ENCODE measurements at places on chromosomes 16 and 17. TPM values are rescaled to one million over a fixed set of nuclear protein-coding genes. Genes with fewer than 3 reads are reported as not detected.

The SLC16A6 gene
- 7.5 TPM for total RNA-seq

- H3K27me3 ChIP-seq: no peaks in the 10 kb centered on the region
- H3K4me1 ChIP-seq: no peaks in the 10 kb centered on the region
- H3K4me3 ChIP-seq: no peak overlapping the region
- DNase-seq: no peak
- H3K36me3 ChIP-seq: no peaks in the 10 kb centered on the region
Observed at GRCh38 chr17:51595826-51596398, 335.6 kb downstream of the UTP18 start.

GRCh38 chr16:57297856-57298255 lies 13.4 kb upstream of the PLLP start:
- peaks cover 18% of the 10 kb centered on the region for H3K4me1 ChIP-seq
- H3K27ac ChIP-seq: no peak overlapping the region
- H3K27me3 ChIP-seq: no peaks in the 10 kb centered on the region
- no peak for DNase-seq
- no peak overlapping the region for H3K4me3 ChIP-seq

DNA sequence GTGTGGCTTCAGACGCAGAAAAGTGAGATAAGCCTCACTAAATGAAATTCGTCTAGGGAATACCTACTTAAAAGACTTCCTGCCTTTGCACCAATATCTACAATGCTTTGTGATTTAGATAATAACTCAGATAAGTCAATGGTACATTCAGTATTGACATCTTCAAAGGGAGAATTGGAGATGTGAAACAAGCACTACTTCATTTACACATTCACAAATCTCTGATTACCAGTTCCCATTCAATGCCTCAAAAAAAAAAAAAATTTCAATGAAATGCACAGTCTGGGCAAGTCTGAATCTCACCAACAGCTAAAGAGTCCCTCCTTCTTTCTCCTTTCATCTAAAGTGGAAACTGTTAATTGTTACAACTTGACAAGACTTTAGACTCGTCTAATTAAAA lies 3.7 kb downstream of the PHF12 start:
- peaks cover 12% of the 10 kb centered on the region for H3K36me3 ChIP-seq
- DNase-seq: no peak
- H3K4me1 ChIP-seq: peaks cover 50% of the 10 kb centered on the region
- H3K27ac ChIP-seq: no peak overlapping the region
- H3K4me3 ChIP-seq: no peak overlapping the region
- no peaks in the 10 kb centered on the region for H3K27me3 ChIP-seq

DNA sequence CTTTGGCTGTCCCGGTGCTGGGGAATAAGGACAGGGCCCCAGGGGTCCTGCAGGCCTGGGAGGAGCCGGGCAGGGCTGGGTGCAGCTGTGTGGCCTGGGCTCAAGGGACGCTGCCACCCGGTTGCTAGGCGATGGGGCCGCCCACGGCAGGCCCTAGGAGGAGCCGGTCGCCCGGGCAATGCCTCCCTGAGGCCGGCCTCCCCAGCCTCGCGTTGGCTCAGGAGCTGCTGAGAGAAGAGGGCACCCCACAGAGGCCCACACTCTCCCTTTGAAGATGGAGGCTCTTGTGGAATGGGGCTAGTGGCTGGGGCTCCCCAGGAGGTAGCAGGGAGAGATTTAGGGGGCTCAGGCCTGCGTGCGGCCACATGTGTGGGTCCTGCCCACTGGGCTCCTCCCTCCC lies at the start of gene CIBAR2:
TSS of gene CIBAR2 (minus strand) at position 109 of the 400 bp plus-strand sequence. CDS start 120 bp downstream, outside the sequence.
- DNase-seq: no peak
- peaks cover 11% of the 10 kb centered on the region for H3K4me1 ChIP-seq
- H3K4me3 ChIP-seq: no peak within 1 kb of the TSS
- H3K27ac ChIP-seq: no peak within 1 kb of the TSS
- no peaks in the 10 kb centered on the region for H3K27me3 ChIP-seq

DNA sequence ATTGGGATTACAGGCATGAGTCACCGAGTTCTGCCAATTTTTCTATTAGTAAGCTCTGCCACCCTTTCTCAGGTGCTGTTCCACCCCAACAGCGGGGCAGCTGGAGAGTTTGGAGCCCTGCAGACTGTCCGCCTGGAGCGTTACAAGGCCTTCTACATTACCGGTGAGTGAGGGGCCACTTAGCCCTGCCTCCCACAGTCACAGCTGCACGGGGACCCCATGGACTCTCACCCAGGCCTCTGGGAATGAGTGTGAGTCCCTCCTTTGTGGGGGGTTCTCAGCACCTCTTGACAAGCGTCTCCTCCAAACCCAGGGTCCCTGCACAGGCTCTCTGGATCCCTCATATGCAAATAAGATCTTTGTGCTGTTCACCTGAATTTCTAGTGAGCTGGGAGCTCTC lies 56.0 kb downstream of the WIPI1 start:
- H3K4me3 ChIP-seq: no peak overlapping the region
- no peaks in the 10 kb centered on the region for H3K27me3 ChIP-seq
- no peaks in the 10 kb centered on the region for H3K36me3 ChIP-seq
- no peak for DNase-seq

- H3K4me3 ChIP-seq: no peak overlapping the region
- no peaks in the 10 kb centered on the region for H3K36me3 ChIP-seq
- no peak for DNase-seq
- H3K4me1 ChIP-seq: no peaks in the 10 kb centered on the region
Observed at GRCh38 chr16:65024767-65025178, 97.1 kb downstream of the CDH11 start.

Data from lower lobe of right lung (tissue), 2 donors.